ENCODE measurements at places on chromosomes 3 and 15. TPM values are rescaled to one million over a fixed set of nuclear protein-coding genes. Genes with fewer than 3 reads are reported as not detected.

- no peak overlapping the region for H3K4me3 ChIP-seq
- DNase-seq: no peak
- H3K27me3 ChIP-seq: no peaks in the 10 kb centered on the region
- no peak overlapping the region for H3K27ac ChIP-seq
Observed at GRCh38 chr15:92499731-92500530, 106.2 kb downstream of the ST8SIA2 start.

DNA sequence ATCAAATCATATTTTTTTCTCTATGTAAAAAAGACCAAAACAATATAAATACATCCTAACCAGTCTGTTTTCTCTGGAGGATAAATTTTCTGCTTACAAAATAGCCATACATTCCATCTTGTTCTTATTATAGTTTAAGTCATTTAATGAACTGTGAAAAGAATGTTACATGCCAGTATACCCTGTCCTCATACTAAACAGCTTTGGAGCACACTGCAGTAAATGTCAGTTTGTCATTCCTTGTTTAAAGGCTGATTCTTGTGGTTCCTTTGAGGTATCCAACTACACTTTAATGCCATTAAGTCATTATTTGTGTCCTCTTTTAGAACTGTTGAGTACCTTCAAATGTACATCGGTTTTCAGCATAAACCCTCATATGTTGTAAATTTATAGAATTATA is 52.7 kb upstream of the DCBLD2 start:
- no peak for DNase-seq
- no peaks in the 10 kb centered on the region for H3K4me1 ChIP-seq
- H3K27me3 ChIP-seq: no peaks in the 10 kb centered on the region
- no peak overlapping the region for H3K27ac ChIP-seq
- H3K4me3 ChIP-seq: no peak overlapping the region

Gene LYZL4
- total RNA-seq: not detected

GRCh38 chr3:12060139-12060845 is 56.1 kb downstream of the SYN2 start:
- H3K27ac ChIP-seq: no peak overlapping the region
- no peaks in the 10 kb centered on the region for H3K27me3 ChIP-seq
- DNase-seq: no peak
- no peaks in the 10 kb centered on the region for H3K36me3 ChIP-seq
- no peak overlapping the region for H3K4me3 ChIP-seq
- H3K4me1 ChIP-seq: no peaks in the 10 kb centered on the region

DNA sequence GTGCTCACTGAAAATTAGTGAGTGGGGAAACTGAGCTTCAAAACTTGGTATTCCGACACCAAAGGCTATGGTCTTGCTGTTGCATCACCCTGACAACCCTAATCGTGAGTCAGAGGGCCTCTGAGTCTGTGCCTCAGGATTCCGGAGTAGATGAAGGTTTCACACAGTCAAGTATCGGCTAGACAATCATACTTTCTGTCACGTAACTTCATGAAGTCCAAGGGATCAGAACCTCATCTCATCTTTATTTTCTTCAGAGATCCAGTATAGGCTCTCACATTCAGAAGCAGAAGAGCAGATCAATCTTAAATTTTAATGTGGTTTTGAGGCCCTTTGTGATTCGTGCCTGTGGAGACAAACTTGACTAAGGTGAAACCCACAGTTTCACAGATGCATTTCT is 26.1 kb upstream of the NECTIN3 start:
- no peaks in the 10 kb centered on the region for H3K36me3 ChIP-seq
- DNase-seq: no peak
- H3K27ac ChIP-seq: no peak overlapping the region
- no peak overlapping the region for H3K4me3 ChIP-seq
- no peaks in the 10 kb centered on the region for H3K4me1 ChIP-seq
